Activated T-cell treated with anti-CD3 and anti-CD28 coated beads for 48 hours (primary cell): ENCODE measurements at places on chromosomes 11 and 22.

- no peak for DNase-seq
Measured at GRCh38 chr11:1906181-1906580, 13.3 kb upstream of the TNNT3 start.

DNA sequence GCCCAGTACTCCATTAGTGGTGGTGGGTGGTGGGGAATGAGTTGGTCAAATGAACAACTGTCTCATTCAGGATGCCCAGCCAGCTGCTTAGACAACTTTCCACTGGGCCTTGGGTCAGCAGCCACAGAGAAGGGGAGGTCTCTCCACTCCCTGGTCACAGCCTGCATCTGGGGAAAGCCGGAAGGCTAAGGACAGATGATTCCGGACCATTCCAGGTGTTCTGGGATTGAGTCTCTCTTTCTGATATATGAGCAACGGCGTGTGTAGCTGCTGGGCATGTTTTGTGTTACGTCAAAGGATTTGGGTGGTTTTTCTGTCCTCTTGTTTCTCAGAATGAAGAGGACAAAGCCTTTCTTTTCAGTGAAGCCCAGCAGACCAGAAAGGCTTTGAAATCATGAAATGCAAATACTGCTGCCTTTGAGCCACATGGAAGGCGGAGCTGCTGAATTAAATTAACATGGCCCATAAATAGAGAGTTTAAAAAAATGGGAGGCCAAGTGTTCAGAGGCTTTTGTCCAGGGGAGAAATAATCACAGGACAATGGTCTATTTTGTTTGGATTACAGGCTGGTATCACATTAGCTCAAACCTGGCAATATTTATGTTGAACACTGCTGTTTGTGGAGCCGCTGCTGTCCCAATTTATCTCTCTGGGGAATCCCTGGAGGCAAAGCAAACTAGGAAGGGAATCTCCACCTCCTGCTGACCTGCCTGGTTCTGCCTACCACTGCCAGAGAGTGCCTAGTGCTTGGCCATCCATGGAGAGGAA lies 234.4 kb upstream of the E2F8 start:
- DNase-seq, result no peak

- DNase-seq, result no peak
Measured at GRCh38 chr11:79487412-79487811, 46.6 kb upstream of the TENM4 start.

GRCh38 chr11:6401464-6401863 lies 11.2 kb downstream of the SMPD1 start:
- DNase-seq, result no peak

DNA sequence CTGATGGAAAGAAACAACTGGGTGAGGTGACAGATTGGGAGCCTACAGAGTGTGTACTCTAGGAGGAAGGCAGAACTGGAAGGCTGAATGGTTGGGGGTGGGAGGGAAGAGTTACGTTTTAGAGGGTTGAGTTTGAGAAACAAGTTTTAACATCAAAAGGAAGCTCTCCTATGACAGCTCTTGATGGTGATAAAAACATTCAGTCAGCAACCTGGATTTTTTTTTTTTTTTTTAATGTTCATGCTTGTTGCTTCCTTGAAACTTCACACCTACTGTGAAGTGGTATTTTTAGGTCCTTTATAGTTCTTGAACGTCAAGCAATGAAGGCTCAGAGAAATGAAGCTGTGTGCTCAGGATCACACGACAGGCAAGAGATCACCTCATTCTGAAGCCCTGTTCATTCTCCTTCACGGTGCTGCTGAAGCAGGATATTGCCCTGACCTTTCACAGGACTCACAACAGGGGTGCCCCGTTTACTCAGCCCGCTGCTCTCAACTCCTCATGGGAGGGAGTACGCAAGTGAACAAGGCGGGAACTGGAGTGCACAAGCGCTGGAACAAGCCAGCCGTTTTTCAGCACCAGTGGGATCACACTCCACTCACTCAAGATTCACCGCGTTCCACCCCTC lies 1.6 kb upstream of the TMEM109 start:
- no peak for DNase-seq

GRCh38 chr11:62104816-62105653 lies 18.8 kb upstream of the INCENP start:
- DNase-seq, result no peak

- DNase-seq, result no peak
Measured at GRCh38 chr22:20528405-20528978, 21.1 kb downstream of the MED15 start.

DNA sequence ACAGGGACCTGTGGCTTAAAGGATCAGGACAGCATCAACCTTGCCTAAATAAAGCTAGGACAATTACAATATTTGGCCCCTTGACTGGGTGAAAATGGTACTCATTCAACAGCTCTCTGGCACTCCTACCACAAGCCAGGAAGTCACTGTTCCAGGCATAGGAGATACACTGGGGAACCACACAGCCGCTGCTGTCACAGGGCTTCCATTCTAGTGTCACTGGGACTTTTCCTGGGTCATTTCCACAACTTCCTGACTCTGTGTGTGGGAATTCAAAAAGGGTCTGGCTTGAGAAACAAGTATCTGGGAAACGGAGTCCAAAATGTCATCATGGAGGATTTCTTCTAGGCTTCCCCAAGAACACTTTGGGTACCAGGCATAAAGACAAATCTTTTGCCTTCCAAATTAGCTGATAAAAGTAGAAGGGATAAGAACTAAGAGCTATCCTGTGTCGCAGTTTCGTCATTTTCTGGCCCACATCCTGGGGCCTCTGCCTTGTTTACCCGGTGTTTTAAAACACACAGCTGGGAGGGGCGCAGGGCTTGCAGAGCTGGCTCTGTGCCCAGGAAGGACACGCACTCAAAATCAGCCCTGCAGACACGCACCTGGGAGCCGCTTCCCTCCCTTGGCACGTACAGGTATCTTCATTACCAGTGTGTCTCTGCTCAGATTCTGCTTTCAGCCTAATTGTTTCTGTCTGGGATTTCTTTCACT lies 38.0 kb downstream of the TMEM45B start:
- no peak for DNase-seq
